ENCODE measurements at places on chromosomes 5 and 9.

DNA sequence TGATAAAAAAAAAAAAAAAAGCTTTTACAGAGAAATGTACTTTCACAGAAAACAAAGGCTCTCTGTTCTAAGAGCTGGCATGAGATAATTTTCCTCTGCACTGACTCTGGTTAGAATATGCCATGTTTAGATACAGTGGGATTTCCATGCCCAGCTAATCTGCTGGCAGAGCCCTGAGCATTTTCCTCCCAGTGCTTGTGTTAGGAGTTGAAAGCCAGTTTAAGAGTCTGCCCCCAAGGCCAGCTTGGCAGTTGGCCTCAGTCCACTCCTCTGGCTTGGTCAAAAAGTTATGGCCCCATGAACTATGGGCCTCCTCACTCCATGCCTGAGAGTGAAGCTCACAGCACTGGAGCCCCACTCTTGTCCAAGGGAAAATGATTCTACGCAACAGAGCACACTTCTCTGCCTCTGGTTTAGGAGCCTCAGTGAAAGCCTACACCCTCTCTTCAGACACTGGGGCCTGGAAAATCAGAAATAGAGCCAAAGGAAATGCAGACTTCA, 21.9 kb downstream of the MOCS2 start:
- no peak for DNase-seq

DNA sequence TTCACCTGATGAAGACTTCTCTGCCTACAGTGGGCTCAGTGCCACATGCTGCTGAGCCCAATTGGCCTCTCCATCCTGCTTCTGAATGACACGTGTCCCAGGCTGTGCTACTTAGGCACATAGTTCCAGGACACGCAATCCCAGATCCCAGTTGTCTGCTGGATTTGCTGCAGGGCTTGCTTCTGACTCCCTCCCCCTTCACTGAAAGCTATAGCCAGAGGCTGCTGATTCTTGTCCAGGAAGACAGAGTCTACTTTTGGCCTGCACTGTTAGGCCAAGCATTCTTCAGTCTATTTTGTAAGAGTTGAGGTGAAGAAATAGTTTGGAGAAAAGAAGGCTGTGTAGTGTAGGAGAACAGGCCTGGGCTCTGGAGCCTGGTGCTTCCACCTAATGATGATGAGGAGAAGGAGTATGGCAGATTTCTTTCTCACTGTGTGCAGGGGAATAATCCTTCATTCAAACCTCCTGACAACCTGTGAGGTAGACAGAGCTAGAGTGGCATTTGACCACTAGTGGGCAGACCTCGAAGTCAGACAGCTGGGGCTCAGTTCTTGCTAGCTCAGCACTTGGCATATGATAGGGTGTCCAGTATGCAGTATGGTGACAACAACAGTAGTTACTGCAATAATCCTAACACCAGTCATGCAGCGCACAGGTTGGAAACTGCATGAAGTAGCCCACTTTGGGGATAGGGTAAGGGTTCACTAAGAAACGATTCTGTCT, 19.5 kb upstream of the ASPN start:
- peak; percentile 7 for DNase-seq

- no peak for DNase-seq
Measured at GRCh38 chr5:52531105-52531504, 256.6 kb upstream of the ITGA1 start.

DNA sequence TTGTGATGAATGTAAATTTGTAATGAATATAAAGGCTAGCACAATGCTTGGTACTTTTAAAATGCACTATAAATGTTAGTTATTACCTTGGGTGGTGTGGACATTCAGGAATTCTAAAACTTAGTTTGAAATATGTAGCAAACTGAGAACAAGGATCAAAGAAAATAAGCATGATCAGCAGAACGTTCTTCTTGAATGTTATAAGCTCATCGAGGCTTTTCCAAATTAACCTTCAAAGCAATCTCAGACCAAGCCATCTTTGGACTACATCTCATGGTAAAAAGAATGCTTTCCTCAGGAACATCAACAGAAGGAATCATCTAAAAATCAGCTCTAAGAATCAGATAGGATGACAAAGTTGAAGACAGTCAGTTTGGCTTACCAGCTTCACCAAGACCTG, 146.3 kb downstream of the SLIT3 start:
- DNase-seq: no peak

- DNase-seq: no peak
Measured at GRCh38 chr5:5348135-5348534, 74.3 kb upstream of the ICE1 start.

GRCh38 chr5:31982621-31983020, 191.5 kb downstream of the GOLPH3 start:
- no peak for DNase-seq

GRCh38 chr9:124124729-124125650, 113.4 kb downstream of the LHX2 start:
- DNase-seq: no peak

All from Caki2 (cell line).